ENCODE measurements at places on chromosomes 12 and 14.
A peak's percentile ranks its signal among the peaks of the same experiment; 100 is the strongest.

GRCh38 chr12:131573631-131574394, 137.1 kb upstream of the SFSWAP start:
- DNase-seq, result no peak

DNA sequence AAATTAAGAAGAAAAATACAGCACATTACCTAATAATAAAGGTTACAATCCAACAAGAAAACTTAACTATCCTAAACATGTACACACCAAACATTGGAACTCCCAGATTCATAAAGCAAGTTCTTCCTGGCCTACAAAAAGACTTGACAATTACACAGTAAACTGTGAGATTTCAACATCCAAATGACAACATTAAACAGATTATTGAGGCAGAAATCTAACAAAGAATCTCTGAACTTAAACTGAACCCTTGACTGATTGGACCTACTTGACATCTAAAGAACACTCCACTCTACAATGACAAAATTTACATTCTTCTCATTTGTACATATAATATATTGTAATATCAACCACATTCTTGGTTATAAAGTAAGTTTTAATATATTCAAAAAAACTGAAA, 1341.3 kb downstream of the LRFN5 start:
- DNase-seq, result no peak

DNA sequence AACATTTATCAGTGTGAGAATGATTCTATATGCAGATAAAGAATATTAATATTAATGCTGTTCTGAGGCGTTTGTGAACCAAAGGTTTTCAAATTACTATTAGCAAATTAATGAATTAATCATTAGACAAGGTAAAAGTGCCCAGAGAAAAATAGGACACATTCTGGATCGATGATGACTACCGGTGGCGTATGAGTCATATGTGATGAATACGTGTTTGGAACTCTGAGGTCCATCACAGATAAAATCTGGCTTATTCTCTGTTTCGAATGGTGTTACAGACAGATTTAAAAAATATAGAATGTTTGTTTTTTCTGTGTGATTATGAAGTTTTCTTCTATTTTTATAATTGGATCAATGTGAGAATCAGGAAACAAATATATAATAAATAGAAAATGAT, 79.2 kb upstream of the RTL1 start:
- DNase-seq, result peak; percentile 49

DNA sequence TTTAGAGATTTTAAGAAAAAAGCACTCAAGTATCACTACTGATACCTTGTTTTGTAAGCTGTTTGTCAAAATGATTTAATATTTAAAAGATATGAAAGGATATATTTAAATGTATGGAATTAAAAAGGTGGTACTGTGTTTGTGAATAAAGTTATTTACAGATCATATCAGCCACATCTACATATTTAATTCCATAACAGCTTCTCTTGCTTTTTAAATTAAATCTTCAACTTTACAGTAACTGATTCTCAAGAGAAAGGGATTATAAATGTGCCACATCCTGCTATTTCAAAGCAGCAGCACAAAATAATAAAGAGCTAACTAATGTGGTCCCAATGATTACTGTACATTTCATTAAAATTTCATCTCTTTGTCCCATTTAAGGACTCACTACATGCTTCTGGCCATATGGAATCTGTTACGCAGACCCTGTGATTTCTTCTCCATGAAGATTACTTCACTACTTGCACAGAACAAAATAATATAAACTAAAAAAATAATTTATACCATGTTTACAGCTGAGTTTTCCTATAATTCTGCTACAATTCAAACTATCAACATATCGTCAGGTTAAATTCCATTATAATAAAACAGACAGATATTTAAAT, 117.8 kb downstream of the MED13L start:
- DNase-seq, result no peak

- DNase-seq, result no peak
Measured at GRCh38 chr14:39641224-39641623, 209.0 kb upstream of the FBXO33 start.

GRCh38 chr14:101595887-101596721, 34.8 kb downstream of the DIO3 start:
- DNase-seq, result no peak

DNA sequence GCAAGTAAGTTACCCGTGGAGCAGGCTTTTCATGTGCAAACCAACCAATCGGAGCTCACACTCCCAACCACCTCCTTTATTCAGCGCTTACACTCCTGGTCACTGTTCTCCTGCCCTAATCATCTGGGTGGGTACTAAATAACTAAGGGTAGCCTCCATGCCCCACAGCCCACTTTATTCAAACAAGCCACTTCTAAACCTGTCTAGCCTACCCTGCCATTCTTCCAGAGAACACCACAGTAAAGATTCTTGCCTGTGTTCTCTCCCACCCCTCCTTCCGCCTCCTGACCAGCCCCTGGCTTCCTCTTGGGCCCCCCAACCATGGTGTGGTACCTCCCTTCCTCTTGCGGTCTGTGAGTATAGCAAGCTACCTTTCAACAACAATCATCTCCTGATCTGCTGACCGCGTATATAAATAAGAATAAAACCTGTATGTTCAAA, 581.9 kb downstream of the VRK1 start:
- no peak for DNase-seq

DNA sequence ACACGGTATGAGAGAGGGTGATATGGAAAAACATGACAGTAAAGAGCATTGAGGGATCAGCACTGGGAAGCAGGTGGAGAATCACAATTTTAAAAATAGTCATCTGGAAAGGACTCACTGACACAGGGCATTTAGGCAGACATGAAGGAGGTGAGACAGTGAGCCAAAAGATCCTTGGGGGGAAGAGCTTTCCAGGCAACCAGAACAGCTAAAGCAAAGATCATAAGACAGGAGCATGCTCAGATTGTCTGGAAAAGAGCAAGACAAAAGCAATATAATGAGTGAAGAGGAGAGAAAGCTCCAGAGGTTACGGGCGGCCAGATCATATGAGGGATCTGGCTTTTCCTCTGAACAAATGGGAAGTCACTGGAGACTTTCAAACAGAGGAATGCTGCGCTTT, 63.9 kb downstream of the DENND5B start:
- DNase-seq, result no peak

DNA sequence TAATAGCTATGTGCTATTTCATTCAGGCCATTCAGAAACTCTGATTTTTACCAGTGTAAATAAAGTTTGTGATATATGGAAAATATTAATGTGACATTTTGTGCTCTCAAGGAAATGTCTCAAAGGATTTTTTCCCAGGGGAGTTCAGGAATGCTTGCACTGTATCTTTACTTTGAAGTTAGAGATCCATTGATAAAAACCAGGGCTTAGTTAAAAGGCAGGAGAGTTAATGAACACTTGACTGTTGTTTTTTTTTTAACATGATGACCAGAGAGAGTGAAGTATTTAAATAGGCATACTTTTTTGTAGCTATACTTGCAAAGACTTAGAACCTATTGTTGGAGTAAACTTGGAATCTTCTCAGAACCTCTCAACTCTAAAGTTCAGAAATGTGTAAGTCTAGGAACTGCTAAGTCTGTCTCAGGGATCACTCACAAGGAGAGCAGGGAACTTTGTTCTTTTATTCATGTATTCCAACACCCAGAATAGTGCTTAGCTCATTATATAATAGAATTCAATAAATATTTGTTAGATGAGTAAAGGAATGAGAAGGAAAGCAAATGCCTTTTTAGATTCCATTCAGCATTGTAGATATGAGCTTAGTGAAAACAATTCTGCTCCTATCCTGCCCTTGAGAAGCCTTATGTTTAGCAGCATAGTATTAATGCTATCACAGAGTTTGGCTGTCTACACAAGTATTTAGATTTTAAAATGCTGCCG, 117.5 kb downstream of the DAAM1 start:
- no peak for DNase-seq

DNA sequence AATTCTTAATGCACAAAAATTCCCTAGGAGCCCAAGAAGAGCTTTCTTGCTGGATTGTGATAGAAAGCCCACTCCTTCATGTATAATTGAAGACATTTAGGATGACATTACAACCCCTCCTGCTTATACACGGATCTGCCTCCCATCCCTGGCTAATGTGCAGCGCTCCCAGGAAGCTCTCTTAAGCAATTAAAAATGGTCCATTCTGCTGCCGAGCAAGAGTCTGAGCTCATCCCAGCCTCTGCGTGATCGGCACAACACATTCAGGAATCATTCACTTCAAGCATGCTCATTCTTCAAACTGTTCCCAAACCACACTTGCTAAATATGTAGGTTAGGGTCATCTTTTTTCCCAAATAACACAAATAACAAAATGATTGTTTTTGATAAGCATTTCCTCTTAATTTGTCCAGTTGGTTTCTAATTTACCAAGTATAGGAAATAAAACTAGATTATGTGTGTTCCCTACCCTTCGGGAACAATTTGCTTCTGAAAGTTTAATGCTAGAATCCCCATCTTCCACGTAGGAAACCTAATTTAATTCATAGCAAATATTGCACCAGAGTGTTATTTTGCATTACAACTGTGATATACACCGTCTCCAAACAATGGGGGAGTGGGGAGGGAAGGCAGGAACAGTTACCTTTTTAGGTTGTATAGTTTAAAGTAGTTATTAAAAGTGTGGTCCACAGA, 17.3 kb upstream of the TMEM233 start:
- DNase-seq, result no peak

DNA sequence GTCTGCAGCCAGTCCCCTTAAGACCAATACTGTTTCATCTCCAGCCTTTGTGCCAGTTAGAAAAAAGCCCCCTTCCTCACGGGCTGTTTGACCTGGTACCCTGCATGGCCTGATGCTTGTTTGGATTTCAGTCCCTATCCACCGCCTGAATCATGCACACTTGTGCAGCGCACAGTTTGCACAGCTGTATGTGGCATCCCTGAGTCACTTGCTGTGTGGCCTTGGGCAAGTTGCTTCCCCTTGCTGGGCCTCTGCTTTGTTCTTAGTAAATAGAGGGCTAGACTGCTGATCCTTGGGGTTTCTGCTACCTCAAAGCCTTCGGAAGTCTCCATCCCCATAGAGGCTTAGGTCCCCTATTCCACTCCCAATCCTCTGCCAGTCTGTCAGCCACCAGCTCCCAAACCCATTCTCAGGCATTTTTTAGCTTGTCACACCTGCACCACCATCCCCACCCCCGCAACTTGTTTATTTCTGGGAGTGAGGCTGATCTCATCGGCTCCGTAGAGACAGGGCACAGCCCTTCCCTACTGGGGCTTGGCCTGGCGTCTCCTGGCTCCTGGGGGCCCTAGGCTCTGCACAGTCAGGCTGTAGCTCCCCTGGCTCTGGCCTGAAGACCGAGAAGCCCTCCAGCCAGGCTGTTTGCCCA, 8.8 kb downstream of the KRT80 start:
- no peak for DNase-seq

DNA sequence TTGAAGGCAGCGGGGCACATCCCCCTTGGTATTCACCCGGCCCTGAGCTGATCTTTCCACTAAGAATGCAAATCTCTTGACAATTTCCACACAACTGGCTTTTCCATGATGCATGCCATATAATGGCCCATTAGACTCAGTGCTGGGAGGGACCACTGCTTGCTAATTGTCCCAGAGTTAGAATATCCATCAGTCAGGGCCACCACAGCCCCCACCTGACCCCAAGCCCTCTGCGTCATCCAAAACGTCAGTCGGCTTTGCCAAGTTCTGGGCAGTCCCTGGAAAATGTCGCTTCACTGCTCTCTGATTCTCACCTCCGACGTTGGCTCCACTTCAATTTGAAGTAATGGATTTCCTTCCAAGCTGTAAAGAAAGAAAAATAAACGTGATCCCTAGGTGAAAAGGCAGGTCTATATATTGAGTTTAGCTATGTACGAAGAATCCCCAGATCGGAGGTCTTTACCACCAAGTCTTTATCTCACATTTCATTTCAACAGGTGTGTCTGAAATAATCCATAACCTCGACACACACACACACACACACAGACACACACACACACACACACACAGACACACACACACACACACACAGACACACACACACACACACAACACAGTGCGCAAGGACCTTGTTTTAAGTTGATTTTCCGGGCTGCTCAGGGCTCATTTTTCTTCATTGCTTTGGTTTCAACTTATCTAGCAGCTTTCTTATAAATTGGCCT, 165.5 kb upstream of the NOS1 start:
- no peak for DNase-seq

- DNase-seq, result no peak
Measured at GRCh38 chr12:91098941-91099340, 12.4 kb downstream of the LUM start.

GRCh38 chr12:112352921-112353320, 29.3 kb downstream of the HECTD4 start:
- peak; percentile 13 for DNase-seq

DNA sequence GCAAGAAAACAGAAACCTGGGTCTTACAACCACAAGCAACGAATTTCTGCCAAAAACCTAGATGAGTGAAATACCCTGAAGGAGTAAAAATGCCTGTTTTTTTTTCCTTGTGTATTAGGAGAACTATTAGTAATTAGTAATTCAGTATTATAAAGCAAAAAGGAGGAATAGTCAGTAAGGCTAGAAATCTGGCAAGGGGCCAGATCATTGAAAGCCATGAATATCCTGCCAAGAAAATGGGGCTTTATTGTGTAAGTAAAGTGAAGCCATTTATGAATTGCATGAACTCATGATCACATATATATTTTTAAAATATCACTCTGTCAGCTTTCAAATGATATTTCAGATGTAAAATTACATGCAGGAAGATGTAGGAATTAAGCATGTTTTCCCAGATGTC, 57.9 kb downstream of the TXNDC16 start:
- no peak for DNase-seq

DNA sequence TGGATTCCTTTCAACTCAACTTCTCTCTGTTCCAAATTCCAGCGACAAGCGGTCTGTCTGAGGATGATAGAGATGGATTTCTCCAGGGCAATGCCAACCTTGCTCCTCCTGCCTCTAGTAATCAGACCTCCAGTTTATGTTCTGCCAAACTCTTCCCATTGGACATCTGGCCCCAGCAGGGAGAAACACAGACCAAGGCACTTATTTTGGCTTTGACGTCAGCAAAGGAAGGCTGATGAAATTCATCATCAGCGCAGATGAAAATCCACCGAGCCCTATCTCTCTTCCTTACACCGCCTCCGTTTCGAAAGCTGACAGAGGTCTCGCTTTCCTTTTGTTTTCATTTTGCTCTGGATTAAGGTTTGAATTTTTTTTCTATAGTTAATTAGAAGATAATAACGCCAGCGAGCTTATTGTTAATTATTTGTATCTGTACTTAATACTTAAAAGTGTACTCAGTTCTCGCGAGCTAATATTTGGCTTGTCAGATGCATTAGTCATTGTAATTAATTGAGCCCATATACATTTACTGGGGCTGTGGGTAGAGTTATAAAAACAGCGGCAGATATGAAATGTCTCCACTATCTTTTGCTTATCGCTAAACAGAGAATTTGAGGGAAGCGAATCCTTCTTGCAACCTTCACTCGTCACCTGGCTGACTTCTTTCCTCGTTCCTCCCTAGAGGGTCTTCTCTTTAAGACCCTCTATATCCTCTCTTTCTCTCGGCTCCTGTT, 35.9 kb upstream of the MED13L start:
- DNase-seq, result no peak

GRCh38 chr14:37598747-37599506, 3.5 kb downstream of the TTC6 start:
- no peak for DNase-seq

Measured in A549 (cell line).